Retina (tissue), 1 donor: ENCODE measurements at places on chromosomes 3 and 15.

DNA sequence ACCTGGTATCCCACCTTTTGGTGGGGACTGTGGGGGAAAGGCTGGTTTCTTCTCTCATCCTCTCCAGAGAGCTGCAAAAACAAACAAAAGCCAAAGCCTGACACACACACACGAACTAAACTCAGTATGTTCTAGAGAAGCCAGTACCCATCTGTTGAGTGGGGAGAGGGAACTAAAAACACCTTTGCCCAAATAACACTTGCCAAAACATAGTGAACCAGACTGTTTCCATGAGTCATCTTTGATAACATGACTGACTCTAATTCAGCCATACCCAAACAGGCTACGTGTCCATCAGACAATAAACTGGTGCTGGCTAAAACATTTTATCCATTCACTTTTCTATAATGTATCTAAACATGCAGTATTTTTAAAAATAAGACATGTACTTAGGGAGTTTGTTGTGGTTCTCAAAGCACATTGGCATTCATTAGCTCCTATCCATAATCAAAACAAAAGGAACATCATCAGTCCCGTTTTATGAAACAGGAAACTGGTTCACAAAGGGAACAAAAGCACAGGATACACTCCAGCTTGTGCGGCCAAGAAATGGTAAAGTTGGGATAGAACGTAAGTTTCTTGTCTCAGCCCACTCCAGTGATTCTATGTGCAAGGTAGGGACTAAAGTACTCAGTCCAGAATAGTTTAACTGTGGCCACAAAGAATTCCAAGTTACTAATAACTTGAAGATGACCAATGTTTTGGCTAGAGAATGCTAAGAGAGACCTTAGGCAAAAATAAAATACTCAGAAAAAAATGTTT is 16.1 kb downstream of the LYSMD2 start:
- no peak for DNase-seq

- DNase-seq: no peak
Observed at GRCh38 chr3:74591946-74592345, 22.5 kb downstream of the CNTN3 start.

- no peak for DNase-seq
Observed at GRCh38 chr3:71694358-71694999, 30.7 kb downstream of the EIF4E3 start.

GRCh38 chr3:45460361-45460760 is 72.0 kb downstream of the LARS2 start:
- DNase-seq: no peak

- DNase-seq: no peak
Observed at GRCh38 chr3:146470425-146470990, 1.1 kb upstream of the PLSCR2 start.

DNA sequence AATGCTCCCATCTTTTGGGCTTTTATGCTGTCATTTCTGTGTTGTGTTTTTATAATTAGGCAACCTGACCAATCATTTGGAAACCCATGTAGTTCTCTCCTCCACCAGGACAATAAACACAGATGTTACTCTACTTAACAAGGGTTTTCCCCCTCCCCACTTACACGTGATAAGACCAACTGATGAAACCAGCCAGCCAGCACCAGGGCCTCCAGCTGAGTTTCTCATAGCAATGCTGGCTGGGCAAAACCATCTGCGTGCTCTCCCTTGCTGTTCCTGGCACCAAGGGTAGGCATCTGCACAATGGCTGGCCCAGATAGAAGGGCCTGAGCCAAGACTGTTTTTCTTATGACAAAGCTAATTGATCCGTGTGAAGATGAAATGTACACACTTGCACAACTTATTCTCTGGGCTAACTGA is 310.4 kb downstream of the PLCL2 start:
- peak; percentile 65 for DNase-seq

- no peak for DNase-seq
Observed at GRCh38 chr3:45783667-45784066, 12.7 kb downstream of the SLC6A20 start.
